ENCODE measurements at places on chromosomes 2 and 18.

DNA sequence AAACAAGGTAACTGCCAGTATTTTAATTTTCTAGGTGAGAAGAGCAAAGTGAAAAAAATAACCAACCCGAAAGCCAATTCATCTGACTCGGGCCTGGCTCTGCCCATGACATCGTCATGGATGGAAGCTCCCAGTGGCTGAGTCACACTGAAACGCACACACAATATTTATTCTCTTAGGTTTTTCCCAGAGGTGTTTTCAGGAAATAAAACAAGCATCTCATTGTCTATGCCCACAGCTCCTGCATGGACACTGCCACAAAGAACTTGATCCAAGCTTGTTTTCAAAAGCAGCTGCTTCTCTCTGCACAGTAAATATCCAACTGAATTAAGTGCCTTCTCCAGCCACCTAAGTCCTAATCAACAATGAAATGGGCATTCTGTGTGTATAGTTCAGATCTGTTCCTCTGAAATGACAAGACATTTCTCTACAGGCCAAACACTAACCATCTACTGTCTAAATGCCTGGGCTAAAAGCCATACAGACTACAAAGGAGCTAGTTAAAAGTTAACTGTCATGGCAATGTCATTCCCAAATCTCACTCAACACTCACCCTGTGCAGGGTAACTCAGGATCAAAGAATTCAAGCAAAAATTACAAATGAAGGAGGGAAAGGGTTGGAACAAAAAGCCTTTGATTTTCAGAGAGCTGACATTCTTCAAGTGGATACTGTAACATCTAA is 62.9 kb downstream of the RPL31 start:
- peak; percentile 82 for DNase-seq

GRCh38 chr2:179266271-179266670 is 1.6 kb upstream of the SESTD1 start:
- no peak for DNase-seq

- no peak for DNase-seq
Measured at GRCh38 chr2:8329660-8330622, 351.9 kb upstream of the ID2 start.

- no peak for DNase-seq
Measured at GRCh38 chr2:159349674-159350299, 63.3 kb upstream of the WDSUB1 start.

- DNase-seq = no peak
Measured at GRCh38 chr2:222372993-222373392, 51.4 kb upstream of the SGPP2 start.

DNA sequence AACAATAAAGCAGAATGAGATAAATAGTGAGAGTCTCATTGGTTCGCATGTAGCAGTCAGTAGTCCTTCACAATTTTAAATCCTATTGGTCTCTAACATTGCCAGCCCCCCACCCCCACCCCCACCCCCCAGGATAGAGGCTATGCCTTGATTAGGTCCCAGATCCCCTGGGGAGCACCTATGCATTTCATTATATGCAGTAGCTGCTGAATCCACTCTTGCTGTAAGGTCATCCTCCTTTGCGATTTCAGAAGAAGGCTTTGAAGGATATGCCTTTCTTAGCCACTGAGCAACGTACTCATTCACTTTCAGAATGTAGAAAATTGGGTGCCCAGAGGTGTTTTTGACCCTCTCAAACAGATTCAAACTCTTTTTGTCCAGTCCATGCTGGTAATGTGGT is 382.8 kb upstream of the GALNT5 start:
- DNase-seq = no peak

GRCh38 chr18:58344861-58345463 is 283.9 kb downstream of the ALPK2 start:
- DNase-seq = no peak

DNA sequence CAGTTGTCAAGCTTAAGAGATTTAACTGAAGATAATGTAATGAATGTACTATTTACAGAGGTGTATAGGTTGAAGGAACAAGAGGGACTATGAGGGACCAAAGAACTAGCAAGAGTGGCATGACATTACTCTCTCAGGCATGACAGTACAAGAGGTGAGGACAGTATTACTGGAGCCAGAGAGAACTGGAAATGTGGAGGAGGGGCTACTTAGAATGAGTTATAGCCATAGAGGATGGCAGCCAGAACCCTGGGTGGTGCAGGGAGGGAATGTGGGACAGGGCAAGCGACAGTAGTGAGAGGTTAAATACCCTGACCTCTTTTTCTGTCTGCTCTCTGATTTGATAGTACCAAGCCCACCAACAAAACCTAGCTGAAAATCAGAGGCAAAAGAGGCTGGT is 122.6 kb upstream of the UGP2 start:
- DNase-seq = no peak
